Type B pancreatic cell (in vitro differentiated cells): ENCODE measurements at places on chromosomes 6 and 20.
A peak's percentile ranks its signal among the peaks of the same experiment; 100 is the strongest.

GRCh38 chr20:62418709-62419487 lies 8.4 kb downstream of the RBBP8NL start:
- no peak for DNase-seq
- H3K27ac ChIP-seq: no peak overlapping the region
- H3K36me3 ChIP-seq: no peaks in the 10 kb centered on the region
- no peaks in the 10 kb centered on the region for H3K27me3 ChIP-seq
- H3K4me1 ChIP-seq: peaks cover 9% of the 10 kb centered on the region
- no peak overlapping the region for H3K4me3 ChIP-seq

- no peaks in the 10 kb centered on the region for H3K36me3 ChIP-seq
- no peak overlapping the region for H3K27ac ChIP-seq
- peaks cover 11% of the 10 kb centered on the region for H3K4me1 ChIP-seq
These were observed 14.8 kb downstream of the CDS2 start for GRCh38 chr20:5141615-5142014.

DNA sequence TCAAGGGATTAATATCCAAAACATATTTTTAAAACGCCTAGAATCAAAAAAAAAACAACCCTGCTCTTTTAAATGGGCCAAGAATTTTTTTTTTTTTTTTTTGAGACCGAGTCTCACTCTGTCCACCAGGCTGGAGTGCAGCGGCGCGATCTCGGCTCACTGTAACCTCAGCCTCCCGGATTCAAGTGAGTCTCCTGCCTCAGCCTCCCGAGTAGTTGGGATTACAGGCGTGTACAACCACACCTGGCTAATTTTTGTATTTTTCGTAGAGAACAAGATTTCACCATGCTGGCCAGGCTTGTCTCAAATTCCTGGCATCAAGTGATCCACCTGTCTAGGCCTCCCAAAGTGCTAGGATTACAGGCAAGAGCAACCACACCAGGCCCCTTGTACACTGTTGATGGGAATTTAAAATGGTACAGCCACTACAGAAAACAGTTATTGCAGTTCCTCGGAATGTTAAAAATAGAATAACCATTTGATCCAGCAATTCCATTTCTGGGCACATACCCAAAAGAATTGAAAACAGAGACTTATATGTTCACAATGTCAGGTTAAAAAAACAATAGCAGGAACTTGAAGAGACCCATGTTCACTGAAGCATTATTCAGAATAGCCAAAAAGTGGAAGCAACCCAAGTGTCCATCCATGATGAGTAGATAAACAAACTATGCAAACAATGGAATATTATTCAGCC lies 3.1 kb upstream of the MYL9 start:
- H3K4me3 ChIP-seq: no peak overlapping the region
- H3K36me3 ChIP-seq: no peaks in the 10 kb centered on the region
- H3K4me1 ChIP-seq: peaks cover 15% of the 10 kb centered on the region
- no peak overlapping the region for H3K27ac ChIP-seq
- no peak for DNase-seq
- no peaks in the 10 kb centered on the region for H3K27me3 ChIP-seq

DNA sequence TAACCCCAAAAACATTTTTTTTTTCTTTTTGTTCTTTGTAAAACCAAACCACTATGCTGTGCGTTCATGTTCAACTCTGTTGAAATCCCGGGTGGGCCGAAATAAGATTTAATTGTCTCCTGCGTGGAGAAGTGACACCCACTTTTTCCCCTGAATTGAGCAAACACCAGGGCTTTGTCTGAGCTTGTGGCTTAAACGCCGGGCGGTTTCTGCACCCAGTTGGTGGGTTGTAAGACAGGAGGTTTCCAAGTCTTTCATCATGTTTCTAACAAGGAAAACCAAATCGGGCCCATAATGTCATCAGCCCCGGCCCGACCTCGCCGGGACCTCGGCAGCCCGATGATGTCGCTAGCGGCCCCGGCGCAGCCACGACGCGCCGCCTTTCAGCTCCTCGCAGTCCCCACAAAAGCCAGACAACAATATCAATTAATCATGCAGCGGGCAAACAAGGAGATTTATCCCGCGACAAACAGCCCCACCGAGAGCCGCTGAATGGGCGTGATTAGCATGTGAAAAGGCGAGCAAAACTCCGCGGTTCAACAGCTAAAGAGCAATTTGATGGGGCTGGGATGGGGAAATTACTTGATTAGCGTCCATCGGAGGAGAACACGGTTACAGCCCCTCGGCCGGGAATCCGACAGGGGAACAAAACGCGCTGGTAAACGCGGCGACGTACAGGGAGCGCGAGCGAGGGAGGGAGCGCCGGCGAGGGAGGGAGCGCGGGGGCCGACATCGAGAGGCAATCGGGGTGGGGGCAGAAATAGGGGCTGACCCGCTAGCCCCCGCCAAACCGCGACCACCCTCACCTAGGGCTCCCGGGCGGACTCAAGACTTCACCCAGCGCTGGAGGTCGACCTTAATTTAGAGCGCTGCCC lies 5.3 kb downstream of the LINC00237 start:
- no peaks in the 10 kb centered on the region for H3K36me3 ChIP-seq
- DNase-seq: peak; percentile 66
- peaks cover 13% of the 10 kb centered on the region for H3K4me1 ChIP-seq
- peak overlapping the region; percentile 83 for H3K4me3 ChIP-seq

- DNase-seq: no peak
- no peaks in the 10 kb centered on the region for H3K36me3 ChIP-seq
- no peak overlapping the region for H3K4me3 ChIP-seq
- no peaks in the 10 kb centered on the region for H3K4me1 ChIP-seq
- H3K27me3 ChIP-seq: no peaks in the 10 kb centered on the region
These were observed 58.6 kb upstream of the MANEA start for GRCh38 chr6:95518630-95519227.

DNA sequence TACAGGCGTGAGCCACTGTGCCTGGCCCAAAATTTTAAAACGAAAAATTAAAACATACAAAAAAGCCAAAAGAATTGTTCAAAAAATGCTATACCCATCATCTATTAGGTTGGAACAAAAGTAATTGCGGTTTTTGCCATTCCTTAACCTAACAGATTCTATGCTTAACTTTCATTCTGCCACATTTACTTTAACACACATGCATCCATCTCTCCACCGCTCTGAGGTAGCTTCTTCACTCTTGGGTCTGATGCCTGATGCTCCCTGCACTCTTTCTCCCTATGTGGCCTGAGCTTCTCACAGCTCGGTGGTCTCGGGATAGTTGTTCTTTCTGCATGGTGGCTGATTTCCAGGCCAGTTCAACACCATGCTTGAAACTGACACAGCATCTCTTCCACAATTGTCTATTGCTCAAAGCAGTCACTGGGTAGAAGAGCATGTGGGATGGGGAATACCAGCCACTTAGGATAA lies 4.7 kb upstream of the MANBAL start:
- no peaks in the 10 kb centered on the region for H3K27me3 ChIP-seq
- no peak overlapping the region for H3K27ac ChIP-seq
- no peak overlapping the region for H3K4me3 ChIP-seq
- no peaks in the 10 kb centered on the region for H3K36me3 ChIP-seq
- DNase-seq: no peak
